Esophagus squamous epithelium (tissue), 5 donors: ENCODE measurements at places on chromosomes 7 and 10.

- DNase-seq = no peak
Observed at GRCh38 chr7:41048771-41049170, 654.1 kb downstream of the INHBA start.

- no peak for DNase-seq
Observed at GRCh38 chr7:143484119-143484518, 6.4 kb downstream of the TAS2R41 start.

- no peak for DNase-seq
Observed at GRCh38 chr10:101668566-101668965, 26.4 kb downstream of the FBXW4 start.

GRCh38 chr7:27122077-27122910, 8.3 kb downstream of the HOXA4 start:
- no peak for DNase-seq

- DNase-seq = peak; percentile 46
Observed at GRCh38 chr7:16753102-16753931, at the start of gene TSPAN13. TSS of gene TSPAN13 (plus strand) at chr7:16753755. CDS start at chr7:16753968, 213 bp downstream.

DNA sequence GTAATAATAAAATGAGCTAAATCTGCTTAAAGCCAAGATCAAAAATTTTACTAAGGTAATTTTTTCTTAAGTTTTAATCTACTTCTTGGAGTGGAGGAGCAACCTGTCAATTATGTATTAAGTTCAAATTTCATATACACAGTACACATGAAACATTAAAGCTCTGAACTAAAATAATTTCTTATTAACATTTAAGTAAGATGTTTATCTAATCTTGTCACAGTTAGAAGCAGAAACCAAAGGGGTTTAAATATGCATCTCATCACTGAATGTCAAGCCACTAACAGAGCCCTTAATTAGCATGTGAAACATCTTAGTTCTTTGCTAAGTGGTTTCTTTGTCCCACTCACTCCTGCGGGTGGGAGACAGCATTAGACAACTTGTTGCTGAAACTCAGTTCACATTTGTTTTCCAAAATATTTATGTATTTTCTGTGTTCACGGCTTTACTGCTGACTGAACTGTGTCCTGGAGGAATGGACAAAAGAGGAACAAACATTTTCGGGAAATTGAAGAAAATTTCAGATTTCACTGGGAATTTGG, 130.9 kb upstream of the MBL2 start:
- no peak for DNase-seq

DNA sequence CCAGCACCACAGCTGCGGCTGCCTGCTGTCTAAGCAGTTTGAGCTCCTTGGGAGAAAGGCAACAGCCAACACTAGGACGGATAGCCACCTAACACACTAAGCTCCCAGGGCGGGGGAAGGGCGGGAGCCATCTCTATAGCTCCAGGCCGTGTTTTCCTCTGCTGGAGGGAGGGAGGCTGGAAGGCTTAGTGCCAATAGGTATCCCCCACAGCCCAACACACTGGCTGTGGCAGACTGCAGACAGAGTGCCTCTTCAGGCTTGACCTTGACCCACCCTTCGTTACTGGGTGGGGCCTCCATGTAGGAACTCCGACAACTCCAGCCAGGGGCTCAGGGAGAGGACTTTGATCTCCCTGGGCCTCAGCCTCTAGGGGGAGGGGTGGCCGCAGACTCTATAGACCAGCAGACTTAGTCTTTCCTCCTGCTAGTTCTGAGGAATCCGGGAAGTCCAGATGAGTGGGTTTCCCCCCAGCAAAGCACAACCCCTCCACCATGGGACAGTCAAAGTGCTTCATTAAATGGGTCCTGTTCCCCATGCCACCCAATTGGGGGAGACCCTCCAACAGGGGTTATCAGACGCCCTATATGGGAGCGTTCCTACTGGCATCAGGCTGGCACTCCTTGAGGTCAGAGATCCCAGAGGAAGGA, 314.4 kb upstream of the MKI67 start:
- DNase-seq = no peak

GRCh38 chr7:117916309-117916708, 43.1 kb upstream of the CTTNBP2 start:
- DNase-seq = no peak

GRCh38 chr10:42878821-42879195, 96.2 kb downstream of the BMS1 start:
- no peak for DNase-seq

DNA sequence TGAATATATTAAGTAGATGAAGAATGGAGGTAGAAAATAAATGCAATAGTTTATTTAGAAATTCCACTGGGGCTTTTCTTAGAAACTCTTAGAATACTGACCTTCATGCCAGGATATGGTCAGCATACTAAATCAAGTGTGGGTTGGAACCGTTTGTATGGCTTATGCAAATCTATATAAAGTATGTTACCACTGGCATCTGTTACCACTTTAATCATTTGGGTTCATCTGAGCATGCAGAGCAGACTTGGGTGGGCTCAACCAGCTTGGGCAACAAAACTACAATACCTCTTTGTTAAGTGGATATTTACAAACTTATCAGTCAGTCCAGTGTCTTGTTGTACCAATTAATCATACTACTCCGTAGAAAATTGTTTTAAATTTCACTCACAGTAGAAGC, 125.8 kb downstream of the CRPPA start:
- DNase-seq = no peak

GRCh38 chr10:3836222-3836820, 51.3 kb upstream of the KLF6 start:
- no peak for DNase-seq
